KBM-7 (cell line): ENCODE measurements at places on chromosomes 7 and 10.

- DNase-seq = no peak
Measured at GRCh38 chr10:101709359-101710058, 14.5 kb upstream of the FBXW4 start.

- DNase-seq = no peak
Measured at GRCh38 chr10:85900487-85900886, 466.1 kb downstream of the GRID1 start.

DNA sequence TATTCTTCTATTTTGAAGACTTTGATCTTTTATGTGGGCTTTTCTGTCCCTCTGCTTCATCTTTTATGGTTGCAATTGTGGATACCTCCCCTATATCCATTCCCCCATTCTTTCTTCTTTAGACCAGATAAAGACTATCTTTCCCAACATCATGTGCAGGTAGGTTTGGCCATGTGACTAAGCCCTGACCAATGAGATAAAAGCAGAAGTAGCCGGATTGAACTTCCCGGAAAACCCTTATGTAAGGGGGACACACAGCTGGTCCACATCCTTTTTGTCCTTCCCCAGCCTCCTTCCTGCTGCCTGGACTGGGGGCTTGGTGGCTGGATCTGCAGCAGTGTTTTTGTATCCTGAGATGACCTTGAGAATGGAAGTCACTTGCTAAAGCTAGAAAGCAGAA lies 33.5 kb upstream of the EXOC6 start:
- peak; percentile 25 for DNase-seq

GRCh38 chr7:29385214-29385814 lies 178.3 kb upstream of the PRR15 start:
- DNase-seq = no peak

GRCh38 chr7:126570845-126571244 lies 681.9 kb downstream of the GRM8 start:
- DNase-seq = no peak

- no peak for DNase-seq
Measured at GRCh38 chr10:118957443-118957825, 72.1 kb upstream of the NANOS1 start.

- DNase-seq = no peak
Measured at GRCh38 chr10:115772606-115773005, 500.4 kb downstream of the GFRA1 start.

GRCh38 chr10:44539178-44539577 lies 154.3 kb upstream of the CXCL12 start:
- no peak for DNase-seq

- no peak for DNase-seq
Measured at GRCh38 chr10:42992957-42993390, 83.9 kb upstream of the RET start.

- no peak for DNase-seq
Measured at GRCh38 chr7:157278791-157279724, 57.7 kb upstream of the DNAJB6 start.

DNA sequence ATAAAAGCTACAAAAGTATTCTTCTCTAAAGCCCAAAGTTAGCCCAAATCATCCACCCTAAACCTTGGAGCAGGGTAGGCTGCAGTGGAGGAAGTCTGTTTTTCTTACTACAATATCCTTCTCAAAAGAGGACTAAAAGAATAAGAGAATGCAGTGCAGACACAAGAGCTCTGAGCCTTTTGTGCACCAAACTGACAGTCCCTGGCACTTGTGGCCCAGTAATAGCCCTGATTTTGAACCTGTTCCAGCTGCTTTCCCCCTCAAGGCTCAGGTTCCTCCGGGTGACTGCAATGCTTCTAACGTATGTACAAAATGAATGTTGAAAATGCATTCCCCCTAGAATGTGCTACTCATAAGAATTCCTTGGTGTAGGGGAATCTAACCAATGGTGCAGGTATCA lies 154.4 kb downstream of the JAZF1 start:
- no peak for DNase-seq

GRCh38 chr7:70805360-70805759 lies 326.6 kb upstream of the GALNT17 start:
- no peak for DNase-seq

GRCh38 chr7:50351267-50351666 lies 46.8 kb downstream of the IKZF1 start:
- no peak for DNase-seq

DNA sequence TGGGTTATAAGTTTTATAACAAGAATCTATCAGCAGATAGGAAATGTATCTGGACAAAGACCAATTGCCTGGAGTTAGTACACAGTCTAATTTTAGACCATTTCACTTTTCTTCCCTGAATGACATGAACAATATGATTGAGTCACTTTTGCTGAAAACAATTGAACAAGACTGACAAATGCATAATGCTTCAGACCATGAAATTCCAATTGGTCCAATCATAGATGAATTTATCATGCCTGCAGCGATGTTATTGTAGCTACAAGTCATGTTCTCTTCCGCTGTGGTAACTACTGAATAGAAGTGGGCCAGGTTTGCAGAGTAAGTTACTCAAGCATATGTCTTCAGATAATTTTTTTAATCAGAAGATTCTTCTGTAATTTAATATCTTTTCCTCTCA lies 73.4 kb downstream of the VSTM2A start:
- no peak for DNase-seq
